Hematopoietic multipotent progenitor cell treated with erythropoietin and hydrocortisone succinate and interleukin-3 and kit ligand, for 15 days (in vitro differentiated cells): ENCODE measurements at places on chromosomes 11 and 22.

DNA sequence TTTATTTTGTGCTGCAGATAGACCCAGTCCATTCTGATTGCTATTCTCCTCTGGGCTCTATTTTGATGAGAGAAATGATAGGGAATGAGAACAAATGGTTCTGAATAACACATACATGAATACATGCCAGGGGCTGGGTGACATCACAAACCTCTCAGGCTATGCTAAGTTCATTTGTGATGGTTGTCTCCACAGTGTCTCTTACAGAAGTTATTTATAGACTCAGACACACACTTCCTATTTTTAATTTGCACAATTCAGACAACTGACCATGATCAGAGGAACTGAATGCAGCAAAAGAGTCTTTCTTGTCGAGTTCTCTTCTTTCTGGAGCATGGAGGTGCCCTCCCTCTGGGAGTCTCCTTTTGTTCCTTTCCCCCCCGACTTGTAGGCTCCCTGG is 991.7 kb downstream of the OPCML start:
- no peak for DNase-seq

- no peak for DNase-seq
These were observed 758 bp downstream of the MCAM start for GRCh38 chr11:119316016-119316728.

DNA sequence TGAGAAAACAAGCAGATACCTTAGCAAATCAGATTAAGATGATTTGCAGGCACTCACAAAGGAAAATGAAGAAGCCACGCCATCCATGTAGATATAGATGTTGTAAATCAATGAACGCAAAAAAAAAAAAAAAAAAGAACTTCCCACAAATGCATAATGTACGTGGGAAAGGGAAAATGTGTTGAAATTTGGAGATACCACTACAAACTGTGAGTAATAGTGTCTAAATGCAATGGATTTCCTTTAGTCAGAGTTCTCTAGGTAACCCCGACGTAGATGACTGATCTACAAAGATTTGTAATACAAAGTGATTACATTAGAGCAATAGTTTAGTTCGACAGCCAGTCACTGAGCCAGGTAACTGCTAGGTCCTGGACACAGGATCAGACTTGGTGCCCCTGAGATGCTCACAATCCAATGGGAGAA is 783 bp upstream of the ANKRD54 start:
- no peak for DNase-seq

DNA sequence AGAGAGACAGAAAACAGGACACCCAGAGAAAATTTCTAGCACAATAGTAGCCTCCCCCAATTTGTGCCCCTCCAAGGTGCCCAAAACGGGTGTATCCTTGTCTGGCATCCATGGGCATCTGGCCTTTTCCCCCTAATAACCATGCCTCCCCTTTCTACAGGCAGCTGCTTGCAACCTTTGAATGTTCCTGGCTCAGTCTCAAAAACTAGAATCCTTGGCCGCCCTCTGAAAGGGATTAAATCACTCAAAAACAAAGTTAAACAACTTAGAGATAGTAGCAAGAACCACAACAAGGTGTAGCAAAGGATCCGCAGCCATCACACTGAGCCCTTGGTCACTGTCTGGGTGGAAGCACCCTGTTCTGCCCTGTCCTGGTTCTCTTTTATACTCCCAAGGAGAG is 105.6 kb downstream of the MN1 start:
- DNase-seq = no peak

GRCh38 chr11:30585892-30586250 is 282 bp downstream of the MPPED2 start:
- no peak for DNase-seq

DNA sequence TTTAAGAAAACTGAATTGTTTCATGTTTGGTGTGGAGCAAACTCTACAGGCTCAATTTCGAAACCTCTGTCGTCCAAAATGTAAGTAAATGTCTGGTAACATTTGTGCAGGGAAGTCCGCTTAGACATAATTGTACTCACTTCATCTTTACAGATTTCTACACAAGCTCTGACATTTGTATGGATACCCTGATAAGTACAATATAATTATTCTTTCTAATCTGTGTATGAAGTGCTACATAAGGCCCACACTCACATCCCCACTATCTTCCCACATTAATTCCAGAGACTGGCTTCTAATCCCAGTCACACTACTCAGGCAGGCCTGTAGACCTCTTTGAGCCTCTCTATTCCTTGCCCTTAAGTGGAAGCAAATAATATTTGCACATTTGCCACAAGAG is 129.2 kb upstream of the LMO1 start:
- no peak for DNase-seq

GRCh38 chr11:120205596-120206161 is 5.2 kb upstream of the OAF start:
- DNase-seq = no peak

DNA sequence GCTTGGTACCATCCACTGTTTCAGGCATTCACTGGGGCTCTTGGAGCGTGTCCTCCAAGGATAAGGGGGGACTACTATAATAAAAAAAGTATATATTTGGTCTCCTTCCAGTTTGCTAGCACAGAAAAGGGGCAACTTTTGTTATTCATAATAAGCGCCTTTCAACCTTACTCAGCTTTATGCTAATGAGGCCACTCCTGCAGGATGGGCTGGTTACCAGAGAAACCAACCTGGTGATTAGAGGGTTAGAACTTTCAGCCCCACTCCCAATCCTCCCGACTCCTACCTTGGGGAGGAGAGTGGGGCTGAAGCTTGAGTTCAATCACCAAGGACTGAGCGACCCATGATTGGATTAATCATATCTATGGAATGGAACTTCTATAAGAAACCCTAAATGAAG is 31.8 kb downstream of the PPFIBP2 start:
- DNase-seq = no peak

DNA sequence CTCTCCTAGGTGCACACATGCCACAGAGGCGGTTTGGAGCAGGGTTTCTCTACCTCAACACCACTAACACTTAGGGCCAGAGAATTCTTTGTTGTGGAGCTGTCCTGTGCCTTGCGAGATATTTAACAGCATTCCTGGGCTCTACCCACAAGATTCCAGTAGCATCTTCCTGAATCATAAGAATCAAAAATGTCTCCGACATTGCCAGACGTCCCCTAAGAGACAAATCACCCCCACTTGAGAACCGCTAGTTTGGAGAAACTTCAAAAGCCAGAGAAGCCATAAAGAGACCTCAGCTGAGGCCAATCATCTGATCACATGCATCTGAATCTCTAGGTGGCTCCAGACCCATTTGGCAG is 16.1 kb downstream of the MFNG start:
- DNase-seq = no peak

DNA sequence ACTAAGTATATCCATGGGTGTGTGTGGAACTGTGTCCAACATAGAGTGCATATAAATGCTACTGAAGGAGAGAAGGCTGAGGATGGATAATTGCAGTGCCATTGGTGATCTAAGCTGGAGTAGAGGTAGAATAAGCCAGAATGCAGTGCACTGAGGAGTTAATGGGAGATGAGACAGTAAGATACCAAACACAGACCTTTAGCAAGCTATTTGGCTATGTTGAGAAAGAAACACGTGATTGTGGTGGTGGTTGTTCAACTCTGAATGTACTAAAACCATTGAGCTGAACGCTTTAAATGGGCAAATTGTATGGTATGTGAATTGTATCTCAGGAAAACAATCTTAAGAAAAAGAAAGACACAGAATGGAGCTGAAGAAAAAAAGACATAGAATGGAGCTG is 22.8 kb downstream of the JAML start:
- DNase-seq = no peak

DNA sequence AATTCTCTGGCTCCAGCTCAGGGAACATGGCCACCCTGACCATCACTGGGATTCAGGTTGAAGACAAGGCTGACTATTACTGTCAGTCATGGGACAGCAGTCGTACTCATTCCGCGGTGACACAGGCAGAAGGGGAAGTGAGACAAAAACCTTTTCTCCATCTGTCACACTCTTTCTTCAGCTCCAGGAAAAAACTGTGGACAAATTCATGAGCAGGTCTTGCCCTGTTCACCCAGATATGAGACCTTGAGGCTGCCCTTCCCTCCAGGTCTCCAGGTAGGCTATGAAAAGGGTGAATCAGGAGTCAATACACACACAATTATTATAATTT is 39.4 kb upstream of the GGTLC2 start:
- no peak for DNase-seq

DNA sequence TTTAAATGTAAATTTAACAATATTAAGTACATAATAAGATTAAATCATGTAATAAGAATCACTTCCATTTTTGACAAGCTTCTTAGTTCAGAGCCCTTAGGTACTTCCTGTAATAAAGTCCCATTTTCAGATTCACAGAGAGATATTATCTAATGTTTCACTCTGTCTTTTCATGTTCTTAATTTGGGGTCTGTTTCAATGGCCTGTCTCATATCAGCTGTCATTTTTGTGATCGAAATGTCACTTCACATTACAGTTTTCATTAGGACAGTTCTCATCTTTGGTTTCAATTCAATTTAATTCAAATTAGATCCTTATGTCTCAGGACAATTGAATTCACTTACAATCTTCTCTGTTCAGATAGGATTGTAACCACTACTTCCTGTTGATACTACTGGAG is 22.6 kb upstream of the OLFML1 start:
- no peak for DNase-seq

DNA sequence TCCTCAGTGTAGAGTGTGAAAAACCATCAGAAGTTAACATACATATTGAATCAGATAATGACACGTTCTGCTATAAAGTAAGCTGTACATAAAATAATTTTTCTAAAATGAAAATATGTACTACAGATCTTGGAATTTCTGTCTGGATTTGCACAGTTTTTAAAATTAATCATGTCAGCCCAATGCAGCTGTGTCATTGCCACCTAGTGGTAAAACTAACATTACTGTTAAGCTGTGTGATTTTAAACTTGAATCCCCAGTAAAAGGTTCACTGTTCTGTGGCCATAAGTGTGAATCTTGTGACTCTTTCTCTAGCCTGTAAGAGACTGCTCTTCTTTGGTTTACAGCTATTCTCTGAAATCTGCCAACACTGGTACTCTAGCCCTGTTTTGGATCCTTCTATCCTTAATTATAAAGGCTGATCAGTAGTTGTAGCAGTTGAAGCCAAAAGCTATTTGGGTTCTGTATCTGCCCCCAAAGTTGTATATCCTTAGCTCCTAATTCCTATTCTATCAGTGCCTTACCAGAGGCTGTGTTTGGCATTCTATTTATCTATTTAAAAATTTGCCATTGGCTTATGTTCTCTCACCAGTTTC is 4.0 kb downstream of the JRKL start:
- DNase-seq = peak; percentile 47

- DNase-seq = no peak
These were observed 61.4 kb upstream of the KIRREL3 start for GRCh38 chr11:127061947-127062346.

- DNase-seq = no peak
These were observed 17.1 kb upstream of the SNX32 start for GRCh38 chr11:65816696-65817095.

DNA sequence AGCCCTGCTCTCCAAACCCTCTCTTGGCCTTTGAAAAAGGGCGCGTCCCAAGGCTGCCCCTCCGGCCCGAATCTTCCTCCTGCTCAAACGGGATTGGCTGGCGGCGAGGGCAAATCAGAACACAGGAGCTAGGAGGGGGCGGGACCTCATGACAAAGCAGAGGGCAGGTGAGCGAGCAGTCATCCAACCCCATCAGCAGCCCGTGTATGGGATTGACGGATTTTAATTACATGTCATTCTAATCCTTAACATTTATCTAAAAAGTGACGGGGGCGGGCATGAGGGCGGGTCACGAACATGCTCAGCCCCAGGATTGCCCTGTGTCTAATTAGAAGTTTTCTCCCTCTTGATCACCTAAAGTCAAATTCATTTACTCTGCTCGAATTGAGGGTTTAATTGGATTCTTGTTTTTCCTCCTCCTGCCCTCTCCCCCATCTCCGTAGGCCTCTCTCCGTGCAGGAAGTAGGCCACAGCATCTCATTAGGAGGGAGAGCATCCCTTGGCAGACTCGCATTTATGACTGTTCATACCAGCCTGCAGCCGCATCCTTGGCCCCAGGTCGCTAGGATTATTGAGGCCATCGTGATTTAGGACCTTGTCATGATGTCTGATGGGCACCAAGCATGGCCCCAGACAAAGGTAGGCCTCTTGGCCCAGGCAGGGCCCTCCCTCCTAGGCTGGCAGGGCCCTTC is 147.1 kb downstream of the CHST1 start:
- no peak for DNase-seq

DNA sequence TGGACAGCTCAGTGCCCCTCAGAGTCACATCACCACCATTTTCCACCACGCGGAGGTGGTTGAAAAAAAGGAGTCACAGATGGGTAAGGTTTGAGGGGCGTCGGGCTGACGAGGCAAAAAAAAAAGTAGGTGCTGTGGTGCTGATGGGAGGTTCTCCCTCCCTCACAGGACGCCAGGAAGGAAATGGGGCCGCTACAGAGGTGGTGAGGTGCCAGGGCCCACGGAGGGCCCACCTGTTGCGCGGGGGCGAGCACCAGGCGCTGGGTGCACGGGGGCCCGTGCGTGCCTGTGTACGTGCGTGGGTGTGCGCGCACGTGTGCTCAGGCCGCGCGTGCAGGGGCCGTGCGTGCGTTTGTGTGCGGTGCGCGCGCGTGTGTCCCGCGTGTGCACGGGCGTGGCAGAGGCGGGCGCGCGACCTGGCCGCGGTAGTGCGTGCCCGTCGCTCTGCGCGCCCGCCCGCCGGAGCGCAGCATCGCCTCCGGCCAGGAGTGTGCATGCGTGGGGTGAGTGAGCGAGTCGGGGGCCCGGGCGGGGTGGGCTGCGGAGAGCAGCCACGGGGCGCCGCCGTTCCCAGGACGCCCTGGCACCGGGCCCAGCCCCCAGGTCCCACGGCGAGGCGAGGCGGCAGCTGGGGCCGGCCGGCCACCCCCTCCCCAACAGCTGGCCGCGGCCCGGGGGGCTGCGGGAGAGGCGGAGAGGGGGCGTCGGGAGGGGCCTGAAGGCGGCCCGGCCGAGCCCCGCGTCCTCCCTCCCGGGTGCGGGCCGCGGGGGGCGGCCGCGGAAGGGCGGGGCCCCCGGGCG is 2.8 kb downstream of the PDGFB start:
- no peak for DNase-seq

- DNase-seq = no peak
These were observed 53.2 kb upstream of the CDON start for GRCh38 chr11:126115816-126116331.

DNA sequence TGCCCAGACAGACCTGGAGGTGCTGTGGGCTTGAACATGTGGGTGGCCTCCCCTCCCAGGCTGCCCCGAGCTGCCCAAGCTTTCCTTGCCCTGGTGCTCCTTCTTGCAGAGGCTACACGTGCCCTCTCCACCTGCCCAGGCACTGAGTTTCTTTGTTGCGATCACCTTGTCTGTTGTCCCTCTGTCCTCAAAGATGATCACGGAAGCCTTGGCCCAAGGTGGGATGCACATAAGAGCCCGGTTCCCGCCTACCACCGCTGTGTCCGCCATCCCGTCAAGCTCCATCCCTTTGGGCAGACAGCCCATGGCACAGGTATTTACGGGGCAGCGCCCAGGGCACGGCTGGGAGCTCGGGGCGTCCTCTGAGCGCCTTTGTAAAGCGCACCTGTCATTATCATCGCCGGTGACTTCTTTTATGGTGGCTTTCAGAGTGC is 67.5 kb downstream of the MED15 start:
- no peak for DNase-seq
